Stimulated activated CD8-positive, alpha-beta memory T cell treated with anti-CD3 and anti-CD28 coated beads, Interleukin-15, amount 100 ng/mL, for 48 hours (primary cell): ENCODE measurements at places on chromosomes 3 and 15.

- no peak for DNase-seq
These were observed 2.8 kb upstream of the RHCG start for GRCh38 chr15:89499156-89499555.

GRCh38 chr3:40871394-40871793, 327.9 kb upstream of the CTNNB1 start:
- DNase-seq, result no peak

DNA sequence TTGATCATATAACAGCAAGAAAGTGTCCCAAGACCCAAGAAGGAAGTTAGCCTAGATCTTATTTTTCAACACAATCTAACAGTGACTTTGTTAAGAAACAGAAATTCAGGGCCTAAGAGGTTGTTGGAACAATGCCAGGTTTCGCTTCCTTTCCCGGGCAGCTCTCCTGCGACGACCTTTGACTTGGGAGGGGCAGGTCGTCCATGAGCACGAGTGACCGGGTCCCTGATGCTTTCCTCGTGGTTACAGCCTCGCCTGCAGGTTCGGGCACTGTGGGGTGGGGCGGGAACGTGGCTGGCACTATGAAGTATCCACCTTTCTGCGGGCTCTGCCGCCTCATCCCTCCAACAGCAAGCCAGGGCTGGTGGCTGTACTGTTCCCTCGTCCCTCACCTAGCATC, 90.1 kb upstream of the RGMA start:
- no peak for DNase-seq

- DNase-seq, result no peak
These were observed 12.8 kb downstream of the PAK6 start for GRCh38 chr15:40251486-40252140.

DNA sequence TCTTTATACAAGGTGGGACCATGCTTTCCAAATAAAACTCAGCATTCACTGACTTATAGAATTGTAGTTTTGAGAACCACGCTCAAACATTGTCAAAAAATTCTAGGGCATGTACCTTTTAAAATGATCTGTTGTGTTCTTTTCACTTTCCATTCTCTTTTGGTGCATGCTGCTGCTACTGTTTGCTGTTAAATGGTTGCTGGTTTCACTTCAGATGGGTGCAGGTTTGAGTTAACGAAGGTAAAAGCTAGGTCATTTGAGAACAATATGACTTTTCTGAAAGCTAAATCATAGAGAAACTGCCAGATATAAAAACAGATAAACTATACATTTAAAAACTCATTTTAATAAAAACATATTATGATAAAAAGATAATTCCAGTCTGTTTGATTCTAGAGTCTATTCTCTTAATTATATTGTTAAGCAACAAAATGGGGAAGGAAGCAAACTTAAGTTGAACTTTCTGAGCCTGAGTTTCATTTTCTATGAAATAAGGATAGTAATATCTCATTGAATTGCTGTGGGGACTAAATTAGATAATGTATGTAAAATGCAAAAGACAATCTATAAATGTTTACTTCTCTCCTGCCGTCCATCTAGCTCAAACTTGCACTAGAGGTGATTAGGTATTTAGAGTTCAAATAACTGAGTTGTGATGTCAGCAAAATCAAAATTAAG, 82.4 kb downstream of the OXSM start:
- no peak for DNase-seq

DNA sequence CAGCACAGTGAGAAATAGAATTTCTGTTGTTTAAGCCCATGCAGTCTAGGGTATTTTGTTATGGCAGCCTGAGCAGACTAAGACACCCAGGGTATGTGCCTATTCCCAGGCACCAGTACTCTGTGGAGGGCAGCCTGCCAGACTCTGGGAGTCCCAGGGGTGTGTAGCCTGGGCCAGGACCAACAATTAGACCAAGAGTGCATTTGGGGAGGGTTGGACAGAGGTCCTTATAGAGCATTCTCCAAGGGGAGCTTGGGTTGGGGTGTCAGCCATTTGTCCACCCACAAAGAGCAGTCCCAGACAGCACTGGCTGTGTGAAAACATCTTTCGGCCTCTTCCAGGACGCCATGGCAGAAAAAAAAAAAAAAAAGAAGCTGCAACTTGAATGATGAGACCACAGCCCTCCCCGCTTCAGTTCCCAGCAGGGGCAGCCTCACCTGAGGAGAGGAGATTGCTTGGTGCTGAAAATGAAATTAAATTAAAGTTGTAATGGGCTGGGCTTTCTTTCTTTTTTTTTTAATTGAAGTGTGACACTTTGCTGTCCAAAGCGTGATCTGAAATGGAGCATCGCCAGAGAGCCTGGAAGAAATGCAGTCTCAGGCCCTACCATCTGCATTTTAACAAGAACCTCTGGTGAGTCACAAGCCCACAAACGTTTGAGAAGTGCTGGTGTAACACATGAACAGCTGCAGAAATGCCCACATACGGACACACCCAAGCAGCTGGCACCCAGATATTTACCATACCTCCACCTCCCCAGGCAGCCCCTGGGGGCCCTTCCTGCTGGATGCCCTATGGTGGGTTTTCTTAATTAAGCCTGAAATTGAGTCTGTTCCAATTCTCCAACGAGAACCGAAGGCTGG, 21.3 kb upstream of the CAV3 start:
- no peak for DNase-seq

DNA sequence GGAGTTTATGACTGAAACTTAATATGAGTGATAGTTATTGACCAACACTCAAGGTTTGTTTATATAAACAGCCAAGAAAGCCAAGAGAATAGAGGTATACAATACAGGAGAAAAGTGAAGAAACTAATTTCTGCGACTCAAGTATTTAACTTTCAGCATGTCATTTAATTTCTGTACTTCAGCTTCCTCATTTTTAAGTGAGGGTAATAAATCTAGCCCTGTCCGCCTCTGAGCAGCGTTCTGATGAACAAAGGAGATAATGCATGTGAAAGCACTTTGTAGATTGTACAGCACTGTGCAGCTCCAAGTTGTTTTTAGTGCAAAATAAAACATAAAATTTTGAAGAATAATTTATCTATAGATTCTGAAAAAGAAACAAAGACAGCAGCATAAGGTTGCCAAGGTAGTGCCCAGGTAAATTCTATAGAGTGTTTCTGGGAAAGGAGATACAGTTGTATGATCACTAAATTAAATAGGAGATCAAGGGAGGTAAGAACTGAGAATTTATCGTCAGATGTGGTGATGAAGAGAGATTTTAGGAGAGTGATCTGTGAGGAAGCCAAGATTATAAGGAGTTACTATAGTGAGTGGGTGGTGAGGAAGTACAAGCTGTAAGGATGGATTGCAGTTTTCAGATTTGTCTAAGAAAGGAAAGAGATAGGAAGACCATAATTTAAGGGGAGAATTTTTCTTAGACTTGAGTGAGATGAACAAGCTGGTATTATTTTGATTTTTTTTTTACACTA, 71.3 kb downstream of the RASA2 start:
- DNase-seq, result no peak

GRCh38 chr3:17852217-17852616, 109.8 kb upstream of the TBC1D5 start:
- no peak for DNase-seq

DNA sequence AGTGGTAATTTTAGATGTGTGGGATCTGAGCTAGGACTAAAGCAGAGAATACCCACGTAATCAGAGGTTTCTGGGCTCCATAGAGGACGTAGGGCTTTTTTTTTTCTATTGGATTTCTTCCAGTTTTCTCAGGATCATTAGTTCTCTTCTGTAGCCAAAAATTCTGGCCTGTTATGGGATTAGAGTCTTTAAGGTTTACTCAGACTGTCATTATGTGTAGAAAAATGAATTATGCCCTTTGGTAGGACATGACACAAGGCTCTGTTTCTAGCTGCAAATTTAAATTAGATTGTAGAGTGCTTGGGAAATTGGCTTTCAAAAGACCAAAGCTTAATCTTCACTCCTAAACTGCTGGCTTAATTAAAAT, 1.9 kb downstream of the SETD5 start:
- DNase-seq, result no peak

DNA sequence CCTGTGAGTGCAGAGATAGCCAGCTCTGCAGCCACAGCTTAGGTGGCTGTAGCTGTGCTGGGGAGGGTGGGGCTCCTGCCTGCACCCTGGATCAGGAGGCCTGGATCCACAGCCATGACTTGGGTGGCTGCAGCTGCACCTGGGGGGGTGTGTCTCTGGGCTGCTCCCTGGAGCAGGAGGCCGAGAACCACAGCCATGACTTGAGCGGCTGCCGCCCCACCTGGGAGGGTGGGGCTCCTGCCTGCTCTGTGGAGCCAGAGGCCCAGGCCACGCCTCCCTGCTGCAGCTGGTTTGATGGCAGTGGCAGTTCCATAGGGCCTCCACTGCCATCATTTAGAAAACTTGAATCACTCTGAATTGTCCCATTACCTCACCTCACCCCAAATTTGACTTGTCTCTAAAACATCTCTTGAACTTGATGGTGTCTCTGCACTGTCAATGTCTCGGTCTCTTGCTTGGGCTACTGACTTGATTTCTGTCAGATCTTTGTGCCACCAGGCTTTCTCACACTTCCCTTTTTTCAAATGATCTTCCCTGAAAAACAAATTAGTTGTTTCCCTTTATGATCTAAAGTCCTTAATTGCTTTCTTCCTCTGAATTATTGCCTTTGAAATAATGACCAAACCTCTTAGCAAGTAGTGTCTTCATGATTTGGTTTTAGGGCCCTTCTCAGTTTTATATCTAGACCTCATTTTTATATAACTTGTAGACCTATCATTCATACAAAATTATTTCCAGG, 313.2 kb upstream of the MME start:
- no peak for DNase-seq

- no peak for DNase-seq
These were observed 56.0 kb downstream of the RPLP1 start for GRCh38 chr15:69508659-69509058.

DNA sequence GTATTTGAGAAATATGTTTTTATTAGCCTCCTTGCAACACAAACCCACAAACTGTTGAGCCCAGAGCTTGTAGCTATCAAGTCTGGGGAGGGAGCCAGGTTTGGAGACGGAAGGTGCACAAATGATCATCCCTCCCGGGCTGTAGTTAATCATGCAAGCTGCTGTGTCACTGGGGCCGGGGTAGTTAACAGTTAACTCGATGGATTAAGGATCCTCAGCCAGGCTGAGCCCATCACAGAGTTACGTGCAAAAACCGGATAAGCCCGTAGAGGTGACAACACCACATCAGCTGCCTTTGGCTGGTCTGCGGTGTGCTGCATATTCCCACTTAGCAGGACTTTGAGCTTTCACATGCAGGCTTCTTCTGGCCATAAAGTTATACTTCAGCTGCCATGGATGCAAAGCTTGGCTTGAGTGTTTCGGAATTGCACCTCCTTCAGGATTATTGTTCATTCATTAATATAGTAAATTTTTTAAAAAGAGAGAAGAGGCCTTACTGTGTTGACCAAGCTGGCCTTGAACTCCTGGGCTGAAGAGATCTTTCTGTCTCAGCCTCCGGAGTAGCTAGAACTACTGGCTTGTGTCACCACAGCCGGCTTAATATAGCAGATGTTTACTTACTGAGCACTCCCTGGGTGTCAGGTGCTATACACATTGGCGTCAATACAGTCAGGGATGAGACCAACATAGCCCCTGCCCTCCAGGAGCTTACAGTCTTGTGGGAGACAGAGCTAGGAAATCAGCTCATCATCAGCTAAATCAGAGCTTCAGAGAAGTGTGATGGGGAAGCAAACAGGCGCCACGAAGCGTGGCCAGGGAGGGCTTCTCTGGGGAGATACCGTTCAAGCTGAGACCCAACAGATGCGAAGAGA, 226.8 kb upstream of the BHLHE40 start:
- no peak for DNase-seq

DNA sequence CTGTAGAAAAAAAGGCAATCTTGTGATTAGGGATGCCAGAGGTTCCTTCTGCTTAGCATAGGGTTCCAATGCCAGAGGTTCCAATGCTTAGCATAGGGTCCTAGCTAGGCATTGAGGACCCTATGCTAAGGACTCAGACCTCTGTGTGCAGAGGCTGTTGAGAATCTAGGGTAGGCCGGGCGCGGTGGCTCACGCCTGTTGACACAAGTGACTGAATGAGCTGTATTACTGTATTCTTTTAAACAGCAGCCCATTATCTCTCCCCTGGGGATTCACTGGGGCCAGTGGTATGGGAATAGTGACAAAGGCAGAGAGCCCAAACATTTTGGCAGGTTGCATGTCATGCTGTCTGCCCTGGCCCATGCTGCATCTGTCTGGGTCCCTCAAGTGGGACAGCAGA, 16.2 kb downstream of the PAK6 start:
- DNase-seq, result no peak

DNA sequence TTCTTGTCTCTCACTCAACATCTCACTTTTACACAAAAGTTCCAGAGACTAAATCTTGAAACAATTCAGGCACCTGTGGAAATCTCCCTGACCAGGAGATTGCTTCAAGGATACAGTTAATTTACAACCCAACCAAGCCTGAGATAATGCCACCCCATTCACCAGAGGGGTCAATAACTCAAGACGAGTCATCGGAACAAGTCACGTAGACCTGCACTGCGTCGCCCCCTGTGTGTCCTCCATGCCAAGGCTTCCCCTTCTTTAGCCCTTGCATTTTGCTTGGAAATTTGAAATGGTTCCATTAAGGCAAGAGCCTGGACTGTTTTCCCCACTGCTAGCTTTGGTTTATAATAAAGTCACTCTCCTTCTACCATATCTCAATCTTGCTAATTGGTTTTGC, 129.0 kb upstream of the NEO1 start:
- DNase-seq, result no peak

GRCh38 chr3:19202303-19202702, 54.0 kb downstream of the KCNH8 start:
- no peak for DNase-seq

- DNase-seq, result no peak
These were observed 165.3 kb downstream of the CHSY1 start for GRCh38 chr15:101086394-101087171.

GRCh38 chr3:110262896-110263295, 808.7 kb upstream of the NECTIN3 start:
- no peak for DNase-seq

- no peak for DNase-seq
These were observed 50.3 kb upstream of the TCF12 start for GRCh38 chr15:56868170-56868569.

DNA sequence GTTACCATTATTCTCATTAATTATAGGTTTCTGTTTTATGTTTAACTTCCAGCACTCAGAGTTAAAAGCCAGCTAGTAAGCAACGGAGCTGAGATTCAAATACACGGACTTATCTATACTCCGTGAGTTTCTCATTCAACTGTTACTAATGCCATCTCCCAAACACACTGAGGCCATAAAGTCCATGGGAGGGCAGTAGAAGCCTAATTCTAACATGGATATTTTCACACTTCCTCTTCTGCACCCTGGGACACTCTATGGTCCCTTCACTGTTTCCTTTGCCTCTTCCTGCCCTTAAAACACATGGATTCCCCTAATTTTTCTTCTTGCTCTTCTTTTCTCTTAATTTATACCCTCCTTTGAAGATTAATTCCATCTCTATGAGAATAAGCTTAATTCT, 245.0 kb downstream of the KLF13 start:
- no peak for DNase-seq
